Fibroblast of villous mesenchyme (primary cell): ENCODE measurements at places on chromosomes 13 and 19. TPM values are rescaled to one million over a fixed set of nuclear protein-coding genes. Genes with fewer than 3 reads are reported as not detected.

DNA sequence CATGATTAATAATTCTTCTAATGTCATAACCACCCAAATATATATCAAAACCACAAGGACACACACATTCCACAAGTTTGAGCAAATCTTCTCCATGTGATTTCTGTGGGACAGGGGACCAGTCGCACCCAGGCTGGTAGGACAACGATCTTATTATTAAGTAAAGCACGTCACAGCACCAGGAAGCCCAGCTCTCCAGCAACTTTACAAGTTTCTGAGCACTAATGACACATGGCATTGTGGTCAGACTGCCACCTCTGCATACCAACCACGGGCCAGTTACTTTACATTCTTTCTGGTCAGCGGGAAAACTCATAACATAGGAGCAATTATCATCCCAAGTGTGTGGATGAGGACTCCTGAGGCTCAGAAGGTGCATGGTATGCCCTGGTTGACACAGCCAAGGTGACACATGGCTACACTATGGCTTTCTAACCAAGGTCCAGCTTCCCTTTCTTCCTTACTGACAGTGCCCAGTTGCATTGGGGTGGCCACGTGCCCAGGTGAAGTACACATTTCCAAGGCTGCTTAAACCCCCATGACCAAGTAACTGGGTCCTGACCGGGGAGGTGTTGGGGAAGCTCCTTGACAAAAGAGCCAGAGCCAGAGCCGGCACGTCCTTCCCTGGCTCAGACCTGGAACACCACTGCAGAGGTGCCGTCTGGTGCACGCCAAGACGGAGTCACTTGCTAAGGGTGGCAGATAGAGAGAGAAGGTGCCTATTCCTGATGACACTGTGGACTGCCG lies 27.4 kb downstream of the LATS2 start:
- DNase-seq, result no peak

GRCh38 chr19:50562996-50563395 lies 5.2 kb downstream of the LRRC4B start:
- no peak for DNase-seq

CEBPA gene
- under 0.01 TPM in 1 of 2 replicates, not detected in the other for total RNA-seq

TMEM238 gene
- total RNA-seq, result not detected in 2 replicates

ZNF570 gene
- 7.7 and 11.2 TPM in 2 replicates for total RNA-seq

UPF3A gene
- 20.7 and 27.1 TPM in 2 replicates for total RNA-seq

DNA sequence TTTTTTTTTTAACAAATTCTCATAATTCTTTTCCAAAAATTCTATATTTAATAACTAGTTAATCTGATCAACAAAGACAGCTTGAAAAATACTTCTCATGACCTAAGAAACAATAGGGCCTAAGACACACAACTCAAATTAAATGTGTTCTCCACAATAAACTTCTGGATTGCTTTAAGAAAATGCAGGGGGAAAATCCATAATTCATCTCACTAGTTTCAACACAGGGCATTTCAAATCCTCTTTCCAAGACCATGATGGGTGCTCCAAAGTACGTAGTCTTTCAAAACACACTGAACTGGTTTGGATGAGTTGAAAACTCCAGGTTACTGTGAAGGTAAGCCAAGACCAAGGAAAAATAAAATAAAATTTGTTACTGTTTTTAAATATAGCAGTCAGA lies 62.6 kb downstream of the DCLK1 start:
- DNase-seq, result no peak

GRCh38 chr19:3593156-3593555 lies 7.9 kb downstream of the GIPC3 start:
- DNase-seq, result no peak

- no peak for DNase-seq
These were observed 56.2 kb downstream of the FLT1 start for GRCh38 chr13:28438598-28439334.

DNA sequence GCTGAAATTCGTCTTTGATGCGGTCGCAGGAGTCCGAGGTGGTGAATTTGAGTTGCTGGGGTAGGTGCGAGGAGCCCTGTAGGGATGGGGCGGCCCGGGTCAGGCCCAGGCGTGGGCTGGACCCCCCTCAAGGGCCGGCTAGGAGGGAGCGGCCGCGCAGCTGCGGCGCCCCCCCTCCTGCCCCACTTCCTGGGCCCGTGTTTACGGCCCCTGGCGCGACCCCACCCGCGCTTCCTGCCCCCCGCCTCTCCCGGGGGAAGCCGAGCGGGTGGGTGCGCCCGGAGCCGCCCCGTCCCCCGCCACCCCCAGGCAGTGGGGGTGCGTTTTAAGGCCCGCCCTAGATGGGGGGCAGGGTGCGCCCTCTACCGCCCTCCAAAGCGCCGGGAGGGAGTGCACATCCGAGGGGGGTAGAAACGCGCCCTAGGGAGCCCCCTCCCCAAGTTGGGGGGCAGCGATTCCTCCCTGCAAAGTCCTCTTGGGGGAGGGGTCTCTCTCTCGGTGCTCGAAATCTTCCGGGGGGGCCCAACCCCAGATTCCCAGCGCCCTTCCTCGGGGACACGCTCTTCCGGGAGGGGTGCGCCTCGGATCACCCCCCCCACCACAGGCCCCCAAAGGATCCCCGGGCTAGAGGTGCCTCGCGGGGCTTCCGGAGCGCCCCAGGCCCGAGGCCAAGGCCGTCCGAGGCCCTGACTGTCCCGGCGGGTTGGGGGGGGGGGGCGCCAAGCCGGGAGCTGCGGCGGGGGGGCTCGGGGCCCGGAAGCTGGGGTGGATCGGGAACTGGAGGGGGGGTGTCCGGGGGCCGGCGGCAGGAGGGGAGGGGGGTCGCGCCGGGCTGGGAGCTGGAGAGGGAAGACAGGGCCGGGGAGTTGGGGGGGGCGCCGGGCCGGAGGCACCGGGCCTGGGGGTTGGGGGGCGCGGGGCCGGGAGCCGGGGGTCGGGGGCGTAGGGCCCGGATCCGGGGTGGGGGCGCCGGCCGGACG lies 823 bp downstream of the TLE5 start:
- DNase-seq, result peak; percentile 63

VPS36 gene
- 33.8 and 39.3 TPM in 2 replicates for total RNA-seq

DNA sequence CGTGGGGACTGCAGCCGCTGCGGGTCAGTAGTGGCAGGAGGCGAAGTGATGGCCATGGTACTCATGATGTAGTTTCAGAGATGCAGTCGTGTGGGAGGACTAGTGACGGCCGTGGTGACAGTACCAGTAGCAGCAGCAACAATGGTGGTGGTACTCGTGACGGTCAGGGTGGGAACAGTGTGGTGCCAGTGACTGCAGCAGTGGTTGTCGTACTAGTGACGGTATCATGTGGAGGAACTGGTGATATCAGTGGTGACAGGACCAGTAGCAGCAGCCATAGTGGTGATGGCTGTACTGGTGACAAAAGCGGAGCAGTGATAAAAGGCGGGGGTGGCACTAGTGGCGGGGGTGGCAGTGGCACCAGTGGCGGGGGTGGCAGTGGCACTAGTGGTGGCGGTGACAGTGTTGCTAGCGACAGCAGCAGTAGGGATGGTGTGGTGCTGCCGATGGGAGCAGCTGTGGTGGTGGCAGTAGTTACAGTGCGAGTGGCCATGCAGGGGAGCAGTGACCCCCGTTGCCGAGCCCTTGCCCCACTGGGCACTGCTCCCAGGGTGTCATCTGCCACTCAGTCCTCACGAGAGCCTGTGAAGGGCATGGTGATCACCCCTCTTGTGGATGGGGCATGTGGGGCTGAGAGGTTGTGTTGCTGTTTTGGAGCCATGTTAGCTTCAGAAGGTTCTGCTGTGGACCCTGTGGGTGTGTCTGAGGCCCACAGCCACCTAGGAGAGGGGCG lies 22.7 kb downstream of the ADPRHL1 start:
- DNase-seq, result no peak

DNA sequence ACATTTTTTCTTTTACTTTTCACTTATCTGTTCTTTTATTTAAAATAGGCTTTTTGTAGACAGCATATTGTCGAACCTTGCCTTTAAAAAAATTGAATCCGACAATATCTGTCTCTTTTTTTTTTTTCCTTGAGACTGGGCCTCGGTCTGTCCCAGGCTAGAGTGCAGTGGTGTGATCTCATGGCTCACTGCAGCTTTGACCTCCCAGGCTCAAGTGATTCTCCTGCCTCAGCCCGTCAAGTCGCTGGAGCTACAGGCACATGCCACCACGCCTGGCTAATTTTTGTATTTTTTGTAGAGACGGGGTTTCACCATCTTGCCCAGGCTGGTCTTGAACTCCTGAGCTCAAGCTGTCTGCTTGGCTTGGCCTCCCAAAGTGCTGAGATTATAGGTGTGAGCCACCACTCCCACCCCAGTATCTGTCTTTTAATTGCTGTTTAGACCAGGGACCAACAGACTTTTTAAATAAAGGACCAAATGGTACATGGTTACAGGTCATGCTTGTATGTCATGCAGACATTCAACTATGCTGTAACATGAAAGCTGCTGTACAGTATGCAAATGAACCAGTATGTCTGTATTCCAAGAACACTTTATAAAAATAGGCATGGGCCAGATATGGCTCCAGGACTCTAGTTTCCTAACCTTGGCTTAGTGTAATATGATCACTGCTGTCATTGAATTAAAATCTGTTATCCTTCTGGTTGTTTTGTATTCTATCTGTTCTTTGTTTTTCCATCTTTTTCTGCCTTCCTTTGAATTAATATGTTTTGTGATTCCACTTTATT lies 80.3 kb downstream of the GJA3 start:
- DNase-seq, result no peak

- no peak for DNase-seq
These were observed 977 bp upstream of the SLC1A5 start for GRCh38 chr19:46789371-46789770.

- no peak for DNase-seq
These were observed 146.3 kb upstream of the ZNF536 start for GRCh38 chr19:30225676-30226463.

DNA sequence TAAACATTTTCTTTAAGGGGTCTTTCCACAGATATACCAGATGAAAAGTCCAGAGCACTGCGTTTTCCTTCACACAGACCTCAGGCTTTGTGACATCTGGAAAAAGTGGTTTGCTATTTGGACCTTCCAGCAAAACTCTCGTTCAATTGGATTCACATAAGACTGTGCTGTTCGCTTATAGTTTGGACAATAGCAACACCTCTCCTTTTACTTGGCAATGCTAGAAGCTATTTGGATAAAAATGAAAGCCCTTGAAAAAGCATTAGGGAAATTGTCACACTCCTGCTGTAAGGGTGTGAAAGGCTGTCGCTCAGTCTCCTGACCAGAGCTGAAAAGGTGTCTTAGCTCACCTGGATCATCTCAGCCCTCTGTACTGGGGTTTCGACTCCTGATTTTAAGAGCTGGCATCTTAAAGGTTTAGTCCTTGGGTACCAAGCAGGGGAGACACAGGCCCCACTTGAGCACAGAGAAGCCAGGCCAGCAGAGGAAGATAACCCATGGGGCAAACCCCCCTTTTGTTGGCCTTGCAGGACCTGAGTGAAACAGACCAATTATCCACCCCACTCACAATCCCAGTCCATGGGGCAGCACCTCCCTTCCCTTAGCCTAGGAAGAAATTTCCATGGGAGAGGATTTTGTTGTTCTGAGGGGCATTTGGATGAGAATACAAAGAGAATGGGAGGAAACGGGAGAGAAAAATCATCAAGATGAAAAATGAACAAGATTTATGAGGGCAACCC lies 257.6 kb downstream of the DLEU7 start:
- no peak for DNase-seq

- no peak for DNase-seq
These were observed 4.7 kb upstream of the UBE2M start for GRCh38 chr19:58563034-58563573.

ZNF541 gene
- total RNA-seq, result under 0.01 TPM in 2 replicates
